Endothelial cell (in vitro differentiated cells): ENCODE measurements at places on chromosomes 16 and 17. TPM values are rescaled to one million over a fixed set of nuclear protein-coding genes. Genes with fewer than 3 reads are reported as not detected.

The GAST gene
- total RNA-seq, result not detected

The DEXI gene
- total RNA-seq, result 37.9 TPM

The SMG6 gene
- 38.1 TPM for total RNA-seq

The TLCD1 gene
- total RNA-seq, result 2.4 TPM

The CHST5 gene
- total RNA-seq, result 0.13 TPM

The PGP gene
- 31.5 TPM for total RNA-seq

The NT5C3B gene
- 79.9 TPM for total RNA-seq

The HS3ST2 gene
- 2.7 TPM for total RNA-seq

The MRPL10 gene
- 56.3 TPM for total RNA-seq

The RDM1 gene
- 0.67 TPM for total RNA-seq
